Activated CD4-positive, alpha-beta T cell treated with anti-CD3 and anti-CD28 coated beads, Interleukin-2, amount 50 U/mL, for 16 hours (primary cell): ENCODE measurements at places on chromosomes 16 and 17.
A peak's percentile ranks its signal among the peaks of the same experiment; 100 is the strongest.

GRCh38 chr16:53821487-53821886 lies 117.5 kb downstream of the FTO start:
- peak; percentile 12 for DNase-seq

DNA sequence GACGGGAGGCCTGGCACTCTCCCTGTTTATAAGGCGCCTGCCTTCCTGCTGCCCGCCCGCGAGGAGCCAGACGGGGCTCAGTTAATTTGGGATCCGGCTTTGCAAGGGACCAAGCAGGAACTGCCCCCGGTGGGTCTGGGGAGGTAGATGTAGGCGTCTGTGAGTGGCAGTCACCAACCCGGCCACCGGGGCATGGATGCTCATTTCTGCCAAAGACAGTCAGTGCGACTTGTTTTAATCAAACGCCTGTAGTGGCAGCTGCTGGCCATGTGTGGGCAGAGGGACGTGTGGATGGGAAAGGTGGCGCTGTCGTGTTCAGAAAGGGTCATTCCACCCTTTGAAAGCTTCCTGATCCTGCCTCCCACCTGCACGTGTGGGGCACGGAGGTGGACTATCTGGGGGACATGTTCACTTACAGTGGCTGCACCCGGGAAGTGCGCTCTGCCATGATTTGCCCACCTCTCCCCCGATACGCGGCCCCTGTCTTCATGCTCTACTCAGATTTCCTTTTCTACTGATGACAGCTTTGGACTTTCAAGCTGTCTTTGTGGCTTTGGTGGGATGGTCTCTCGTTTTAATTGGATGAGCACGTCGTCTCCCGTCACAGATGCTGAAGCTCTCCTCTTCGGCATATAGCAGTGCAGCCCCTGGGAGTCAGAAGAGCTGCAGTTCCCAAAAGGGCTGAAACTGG lies 60.3 kb upstream of the CIBAR2 start:
- no peak for DNase-seq

DNA sequence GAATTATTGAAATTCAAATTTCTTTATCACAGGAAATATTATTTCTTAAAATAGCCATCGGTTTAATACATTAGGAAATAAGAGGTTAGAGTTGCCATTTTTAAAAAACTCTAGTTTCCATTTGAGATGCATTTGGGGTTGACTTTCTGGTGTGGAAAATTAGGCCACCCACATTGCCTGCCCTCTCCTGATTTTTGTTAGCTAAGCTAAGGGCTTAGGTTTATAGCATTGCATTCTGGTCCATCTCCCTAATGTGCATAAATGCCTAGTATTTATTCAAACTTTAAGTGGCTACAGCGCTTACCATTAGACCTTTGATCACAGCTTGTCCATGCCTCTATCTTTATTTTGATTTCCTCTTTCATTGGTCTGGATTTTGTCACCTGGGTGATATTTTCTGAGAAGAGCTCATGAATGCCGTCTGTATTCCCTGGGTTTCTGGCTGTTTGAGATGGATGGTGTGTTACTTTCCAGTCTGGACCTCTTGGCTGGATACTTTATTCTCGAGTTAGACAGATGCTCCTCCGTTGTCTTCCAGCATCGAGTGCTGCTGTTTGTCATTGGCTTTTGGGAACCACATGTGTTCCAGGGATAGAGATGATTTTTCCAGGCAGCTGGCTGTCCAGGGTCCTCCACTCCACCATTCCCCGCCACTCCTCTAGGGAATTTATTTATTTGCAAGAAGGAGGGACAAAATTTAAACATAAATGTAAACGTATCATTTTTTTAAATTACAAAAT lies 120.3 kb downstream of the KATNIP start:
- DNase-seq: no peak

DNA sequence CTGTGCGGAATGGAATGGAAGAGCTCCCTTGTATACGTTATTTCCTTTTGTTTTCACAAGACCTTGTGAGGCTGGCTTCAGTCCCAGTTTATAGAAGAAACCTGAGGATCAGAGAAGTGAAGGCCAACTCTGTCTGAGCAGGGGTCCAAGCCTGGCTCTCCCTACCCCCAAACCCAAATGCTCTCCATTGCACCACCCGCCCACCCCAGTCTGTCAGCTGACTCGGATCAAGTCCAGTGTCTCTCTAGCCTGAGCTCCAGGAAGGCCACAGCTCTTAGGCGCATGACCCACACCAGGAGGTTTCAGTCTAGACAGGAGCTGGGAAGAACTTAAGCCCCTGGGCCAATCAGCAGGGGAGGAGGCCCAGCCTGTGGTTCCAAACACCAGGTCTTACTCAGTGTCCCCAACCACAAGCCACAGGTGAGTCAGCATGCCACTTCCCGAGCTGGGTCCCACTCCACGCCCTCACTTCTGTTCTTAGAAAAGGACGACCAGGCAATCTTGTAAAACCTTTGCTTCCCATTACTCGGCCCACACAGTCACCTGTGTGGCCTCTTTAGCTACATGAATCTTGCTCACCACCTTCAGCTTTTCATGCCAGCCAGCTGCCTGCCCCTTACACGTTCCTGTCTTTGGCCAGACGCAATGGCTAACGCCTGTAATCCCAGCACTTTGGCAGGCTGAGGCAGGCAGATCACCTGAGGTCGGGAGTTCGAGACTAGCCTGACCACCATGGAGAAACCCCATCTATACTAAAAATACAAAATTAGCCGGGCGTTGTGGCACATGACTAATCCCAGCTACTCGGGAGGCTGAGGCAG lies 27.8 kb downstream of the TK2 start:
- peak; percentile 98 for DNase-seq

DNA sequence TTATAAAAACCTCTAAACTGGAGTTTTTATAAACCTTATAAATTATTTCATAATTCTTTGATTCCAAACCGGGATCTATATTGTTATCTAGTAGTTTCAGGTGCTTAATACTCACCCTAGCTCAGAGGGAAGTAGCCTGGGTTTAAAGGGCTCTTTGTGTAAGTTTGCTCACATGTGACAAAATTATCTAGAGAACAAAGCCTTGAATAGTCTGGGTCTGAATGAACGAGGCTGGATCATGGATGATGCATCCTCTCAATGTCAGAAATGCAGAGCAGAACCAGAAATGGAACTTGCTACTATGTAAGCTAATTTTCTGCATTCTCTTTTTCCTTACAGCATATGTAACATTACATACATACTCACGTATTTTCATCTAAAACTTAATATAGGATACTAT lies 103.9 kb upstream of the NETO2 start:
- DNase-seq: no peak

- no peak for DNase-seq
Observed at GRCh38 chr17:72466199-72466598, 345.4 kb downstream of the SOX9 start.

- DNase-seq: no peak
Observed at GRCh38 chr17:42878123-42878880, 22.3 kb upstream of the G6PC1 start.

GRCh38 chr17:56845934-56846333 lies 12.0 kb downstream of the DGKE start:
- DNase-seq: no peak

DNA sequence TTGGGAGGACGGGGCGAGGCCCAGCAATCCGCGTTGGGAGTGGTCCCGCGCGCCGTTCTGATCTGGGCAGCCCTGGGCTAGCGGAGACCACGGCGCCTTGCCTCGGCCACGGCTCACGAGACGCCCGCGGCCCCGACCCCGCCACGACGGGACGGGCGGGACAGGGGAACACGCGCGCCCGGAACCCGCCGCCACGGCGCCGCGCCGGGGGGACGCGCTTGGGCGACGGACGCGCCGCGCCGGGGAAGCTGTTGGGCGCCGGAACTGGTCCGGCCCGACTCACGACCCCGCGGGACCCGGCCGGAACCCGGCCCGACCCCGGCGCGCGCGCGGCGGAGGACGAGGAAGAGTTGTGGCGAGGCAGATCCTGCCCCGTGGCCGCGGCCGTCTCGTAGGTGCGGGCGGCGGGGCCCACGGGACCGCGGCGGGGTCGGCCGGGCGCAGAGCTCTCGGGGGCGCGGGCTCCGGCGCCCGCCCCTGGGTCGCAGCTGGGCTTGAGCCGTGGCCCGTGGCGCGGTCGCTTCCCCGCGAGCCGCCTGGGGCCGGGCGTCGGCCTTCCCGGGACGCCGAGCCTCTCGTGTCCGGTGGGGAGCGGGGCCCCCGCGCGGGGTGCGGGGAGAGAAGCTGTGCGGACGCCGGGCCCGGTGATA lies at the start of gene ACSF3:
Gene ACSF3, plus strand, starts transcription at position 251 of the 650 bp plus-strand sequence. CDS start 6,830 bp downstream, outside the sequence.
- DNase-seq: peak; percentile 75

- no peak for DNase-seq
Observed at GRCh38 chr16:13936596-13937081, 16.7 kb downstream of the ERCC4 start.

- no peak for DNase-seq
Observed at GRCh38 chr16:66503030-66503429, 46.9 kb downstream of the TK2 start.

- DNase-seq: peak; percentile 57
Observed at GRCh38 chr16:68286153-68287074, 22.1 kb downstream of the SLC7A6 start.

GRCh38 chr16:55283812-55284717 lies 39.9 kb upstream of the IRX6 start:
- DNase-seq: no peak

- no peak for DNase-seq
Observed at GRCh38 chr17:28293994-28294393, 25.0 kb upstream of the TMEM97 start.

DNA sequence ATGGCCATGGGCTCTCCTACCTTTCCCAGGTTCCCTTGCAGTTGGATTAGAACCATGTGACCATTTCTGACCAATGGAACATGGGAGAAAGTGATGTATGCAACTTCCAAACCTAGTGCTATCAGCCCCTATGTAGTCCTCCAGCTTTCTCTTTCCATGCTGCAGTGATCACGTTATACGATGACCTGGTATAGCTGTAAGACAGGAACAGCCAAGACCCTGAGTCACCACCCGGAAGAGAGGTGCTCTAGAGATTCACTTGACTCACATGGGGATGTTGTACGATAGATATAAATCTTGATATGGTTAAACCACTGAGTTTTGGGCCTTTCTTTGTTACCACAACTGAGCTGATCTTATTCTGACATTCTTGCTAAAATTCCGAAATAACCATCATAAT lies 65.1 kb downstream of the NOG start:
- DNase-seq: no peak

GRCh38 chr16:52547834-52548215 lies 882 bp upstream of the TOX3 start:
- no peak for DNase-seq

DNA sequence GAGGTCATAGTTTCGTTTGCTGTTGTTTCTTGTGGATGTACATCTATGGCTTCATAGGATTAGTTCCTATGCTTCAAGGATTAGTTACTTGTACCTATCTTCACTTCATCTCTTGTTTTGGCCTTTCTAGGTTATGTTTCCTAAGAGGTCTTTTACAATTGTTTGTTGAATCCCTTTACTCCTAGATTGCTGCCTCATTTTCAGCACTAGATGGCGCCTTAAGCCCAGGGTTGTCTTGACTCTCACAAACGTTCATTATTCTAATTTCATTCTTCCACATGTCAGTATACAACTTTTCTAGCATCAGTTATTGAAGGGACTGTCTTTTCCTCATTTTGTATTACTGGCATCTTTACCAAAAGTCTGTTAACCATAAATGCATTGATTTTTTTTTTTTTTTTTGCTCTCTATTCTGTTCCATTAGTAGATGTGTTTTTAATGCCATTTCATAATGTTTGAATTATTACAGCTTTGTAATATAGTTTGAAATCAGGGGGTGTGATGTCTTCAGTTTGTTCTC lies 45.0 kb upstream of the NACA2 start:
- peak; percentile 59 for DNase-seq

DNA sequence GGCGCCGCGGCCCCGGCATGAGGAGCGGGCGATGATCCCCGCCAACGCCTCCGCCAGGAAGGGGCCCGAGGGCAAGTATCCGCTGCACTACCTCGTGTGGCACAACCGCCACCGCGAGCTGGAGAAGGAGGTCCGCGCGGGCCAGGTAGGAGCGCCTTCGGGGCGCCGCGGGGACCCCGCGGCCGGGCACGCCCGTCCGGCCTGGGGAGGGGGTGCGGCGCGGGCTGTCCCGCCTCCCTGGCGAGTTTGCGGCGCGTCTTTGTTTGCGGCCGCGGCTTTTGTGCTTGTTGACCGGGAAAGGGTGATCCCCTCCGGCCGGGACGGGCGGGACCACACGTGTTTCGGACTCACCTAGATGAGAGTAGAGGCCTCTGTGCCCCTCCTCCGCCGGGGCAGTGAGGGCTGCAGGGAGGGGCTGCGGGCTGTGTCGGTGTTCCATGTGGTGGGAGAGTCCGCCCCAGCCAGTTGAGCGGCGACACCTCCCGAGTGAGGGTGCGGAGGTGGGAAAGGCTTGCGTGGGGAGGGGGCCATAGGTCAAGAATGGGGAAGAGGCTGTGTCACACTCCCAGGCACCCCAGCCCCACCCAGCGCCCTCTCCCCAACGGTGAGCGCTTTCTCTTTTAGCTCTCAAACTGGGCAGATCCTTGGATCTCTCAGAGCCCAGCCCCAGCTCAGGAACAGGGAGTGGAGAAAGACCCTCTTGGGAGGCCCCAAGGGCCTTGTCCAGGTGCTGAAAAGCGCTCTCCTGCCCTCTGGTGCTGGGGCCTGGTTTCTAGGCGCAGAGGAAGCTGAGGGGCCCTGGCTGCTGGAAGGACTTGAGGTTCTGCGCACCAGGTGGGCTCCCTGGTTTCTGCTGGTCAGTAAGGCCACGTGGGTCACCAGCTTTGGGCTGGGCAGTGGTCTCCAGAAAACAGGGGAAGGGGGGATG lies 923 bp downstream of the ANKRD13B start:
- no peak for DNase-seq

- DNase-seq: no peak
Observed at GRCh38 chr17:40473573-40474365, 27.7 kb downstream of the TNS4 start.

DNA sequence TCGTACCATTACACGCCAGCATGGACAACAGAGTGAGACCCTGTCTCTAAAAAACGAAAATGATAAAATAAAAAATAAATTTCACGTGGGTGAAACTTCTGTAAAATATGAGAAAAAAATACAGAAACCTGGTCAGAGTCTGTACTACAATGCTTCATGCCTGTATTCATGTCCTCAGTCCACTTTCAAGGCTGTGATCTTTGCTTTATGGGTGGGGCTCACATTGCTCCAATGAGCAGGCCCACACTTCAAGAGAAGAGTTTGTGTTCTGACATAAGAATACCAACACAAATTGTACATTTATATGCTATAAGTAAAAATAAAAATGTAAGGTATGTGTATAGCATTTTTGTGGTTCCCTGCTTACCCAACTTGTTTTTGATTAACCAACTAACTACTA lies 32.2 kb upstream of the ABCA3 start:
- DNase-seq: no peak

DNA sequence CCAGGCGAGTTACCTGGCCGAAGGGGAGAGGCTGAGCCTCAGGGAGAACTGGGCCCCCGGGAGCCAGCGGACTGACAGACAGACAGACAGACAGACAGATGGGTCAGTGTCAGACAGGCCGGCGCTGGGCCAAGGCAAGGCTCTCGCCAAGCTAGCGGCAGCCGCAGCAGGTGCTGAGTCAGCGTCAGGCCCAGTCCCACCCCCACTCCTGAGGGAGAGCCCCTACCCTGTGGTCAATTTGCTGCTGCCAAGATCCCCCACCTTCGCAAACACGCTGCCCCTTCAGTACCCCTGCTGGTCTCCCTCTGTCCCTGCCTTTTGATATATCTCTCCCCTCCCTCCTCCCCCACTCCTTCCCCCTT lies 1.5 kb downstream of the FGF11 start:
- DNase-seq: no peak

GRCh38 chr16:68257251-68257905 lies 6.9 kb upstream of the SLC7A6 start:
- no peak for DNase-seq
